IMR-90 (cell line): ENCODE measurements at places on chromosomes 2 and 18. TPM values are rescaled to one million over a fixed set of nuclear protein-coding genes. Genes with fewer than 3 reads are reported as not detected.

TFCP2L1 gene
- total RNA-seq = not detected in 2 replicates

EPAS1 gene
- total RNA-seq = 21.9 and 40.7 TPM in 2 replicates

ERBB4 gene
- not detected in 2 replicates for total RNA-seq

KCNIP3 gene
- 0.72 and 0.83 TPM in 2 replicates for total RNA-seq

SKA1 gene
- 5.9 and 13.9 TPM in 2 replicates for total RNA-seq

LOXL3 gene
- total RNA-seq = 14.2 and 17.9 TPM in 2 replicates

CIB4 gene
- total RNA-seq = not detected in 2 replicates

CYBRD1 gene
- 103 and 119 TPM in 2 replicates for total RNA-seq

SLC11A1 gene
- total RNA-seq = under 0.01 TPM in 2 replicates

GRCh38 chr2:195413422-195413821 is 243.6 kb upstream of the SLC39A10 start:
- DNase-seq = peak; percentile 44

DNA sequence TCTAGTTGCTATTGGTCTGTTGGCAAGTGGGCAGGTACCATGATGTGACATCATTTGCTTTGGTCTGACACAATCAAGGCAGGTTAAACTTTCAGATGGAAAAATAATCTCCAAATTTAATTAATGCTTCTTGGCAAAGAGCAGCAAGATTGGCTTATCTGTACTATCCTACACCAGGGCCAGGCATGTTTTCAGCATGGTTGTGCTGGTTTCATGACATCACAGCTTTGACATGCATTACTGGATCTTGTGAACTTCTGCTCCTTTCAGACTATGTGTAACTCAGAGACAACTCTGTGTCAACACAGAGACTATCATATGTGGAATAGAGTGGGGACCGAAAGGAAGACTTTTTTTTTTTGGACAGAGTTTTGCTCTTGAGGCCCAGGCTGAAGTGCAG is 520.5 kb downstream of the TDRD15 start:
- peak; percentile 31 for DNase-seq

GRCh38 chr18:62518460-62519375 is 4.1 kb upstream of the ZCCHC2 start:
- no peak for DNase-seq

GRCh38 chr2:119683713-119684443 is 4.9 kb downstream of the TMEM177 start:
- peak; percentile 28 for DNase-seq

GRCh38 chr2:96308248-96308647 is 2.9 kb upstream of the SNRNP200 start:
- DNase-seq = no peak

DNA sequence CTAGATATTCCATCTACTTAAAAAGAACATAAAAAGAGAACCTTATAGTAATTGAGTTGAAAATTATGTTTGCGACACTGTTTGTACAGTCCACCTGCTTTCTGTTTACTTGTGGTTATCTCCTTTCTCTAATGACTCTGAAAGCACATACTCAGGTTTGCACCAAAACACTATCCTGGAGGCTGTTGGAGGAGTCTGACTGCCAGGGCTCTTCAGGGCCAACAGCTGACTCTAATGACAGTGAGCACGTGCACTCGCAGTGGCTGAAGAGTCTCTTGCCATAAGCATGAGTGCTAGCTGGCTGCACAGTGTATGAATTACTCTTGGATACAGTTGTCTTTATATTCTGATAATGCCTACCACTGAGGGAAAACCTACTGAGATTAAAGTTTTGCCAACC is 16.7 kb upstream of the GLS start:
- no peak for DNase-seq

DNA sequence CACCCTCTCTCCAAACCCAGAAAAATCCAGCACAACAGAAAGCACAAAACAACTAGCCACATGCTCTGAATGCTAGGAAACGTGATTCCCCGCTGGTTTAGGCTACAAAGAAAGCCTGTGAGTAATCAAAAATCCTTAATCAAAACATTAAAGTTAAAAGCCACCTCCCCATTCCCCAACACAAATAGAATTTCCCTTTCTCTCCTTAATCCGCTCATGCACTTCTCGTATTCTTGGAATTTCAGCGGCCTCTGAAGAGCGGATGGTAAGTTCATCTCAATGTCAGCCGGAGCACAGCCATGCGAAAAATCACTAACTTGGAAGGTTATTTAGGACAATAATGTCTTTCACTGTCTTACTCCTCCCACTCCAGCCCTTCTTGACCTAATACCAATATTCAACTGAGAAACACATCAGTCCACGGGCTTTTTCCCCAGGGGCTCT is 126.7 kb downstream of the OSBPL1A start:
- DNase-seq = peak; percentile 63

DNA sequence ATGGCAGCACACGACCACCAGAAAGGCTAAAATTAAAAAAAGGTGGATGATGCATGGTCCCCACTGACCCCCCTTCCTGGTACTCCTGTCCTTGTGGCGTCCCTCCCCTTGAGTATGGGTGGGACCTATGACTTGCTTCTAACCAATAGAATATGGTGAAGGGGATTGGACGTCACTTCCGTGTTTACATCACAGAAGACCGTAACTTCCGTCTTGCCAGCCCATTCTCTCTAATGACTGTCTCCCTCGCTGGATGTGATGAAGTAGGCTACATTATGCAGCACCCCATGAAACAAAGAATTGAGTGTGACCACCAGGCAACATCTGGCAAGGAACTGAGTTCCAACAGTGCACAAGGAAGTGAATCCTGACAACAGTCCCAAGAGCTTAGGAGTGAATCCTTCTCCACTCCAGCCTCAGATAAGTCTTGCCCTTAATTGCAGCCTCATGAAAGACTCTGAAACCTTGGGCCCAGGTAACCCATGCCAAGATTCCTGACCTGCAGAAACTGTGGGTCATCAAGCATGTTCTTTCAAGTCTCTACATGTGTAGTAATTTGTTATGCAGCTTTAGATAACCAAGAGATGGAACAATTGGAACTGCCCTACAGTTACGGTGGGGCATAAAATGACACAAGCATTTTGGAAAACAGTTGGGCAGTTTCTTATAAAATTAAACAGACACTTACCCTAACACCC is 80.1 kb upstream of the NPAS2 start:
- no peak for DNase-seq

DNA sequence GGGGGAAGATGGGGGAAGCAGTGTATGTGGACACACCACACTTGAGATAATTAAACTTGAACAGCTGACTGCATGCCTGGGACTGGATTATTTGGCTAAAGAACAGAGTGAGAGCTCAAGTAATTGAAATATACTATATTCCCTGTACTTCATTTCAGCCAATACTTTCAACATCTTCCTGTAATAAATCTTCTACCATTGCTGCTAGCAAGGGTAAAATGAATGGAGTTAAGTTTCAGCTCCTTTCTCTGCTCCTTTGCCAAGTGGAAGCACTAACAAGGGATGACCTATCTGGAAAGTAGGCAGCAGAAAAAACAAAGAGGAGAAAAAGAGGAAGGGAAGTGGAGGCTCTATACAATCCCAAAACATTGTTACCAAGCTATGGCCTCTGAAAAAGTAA is 50.9 kb downstream of the MMADHC start:
- DNase-seq = no peak

GRCh38 chr18:8397034-8397433 is 212.2 kb upstream of the RAB12 start:
- DNase-seq = no peak

GRCh38 chr2:32135409-32135808 is 30.3 kb upstream of the SLC30A6 start:
- peak; percentile 80 for DNase-seq

GRCh38 chr2:136230464-136230863 is 112.5 kb upstream of the CXCR4 start:
- DNase-seq = no peak

GRCh38 chr2:55751966-55752365 is 58.3 kb upstream of the PNPT1 start:
- DNase-seq = peak; percentile 29

GRCh38 chr2:217162533-217162932 is 302.7 kb upstream of the TNP1 start:
- DNase-seq = peak; percentile 99

DNA sequence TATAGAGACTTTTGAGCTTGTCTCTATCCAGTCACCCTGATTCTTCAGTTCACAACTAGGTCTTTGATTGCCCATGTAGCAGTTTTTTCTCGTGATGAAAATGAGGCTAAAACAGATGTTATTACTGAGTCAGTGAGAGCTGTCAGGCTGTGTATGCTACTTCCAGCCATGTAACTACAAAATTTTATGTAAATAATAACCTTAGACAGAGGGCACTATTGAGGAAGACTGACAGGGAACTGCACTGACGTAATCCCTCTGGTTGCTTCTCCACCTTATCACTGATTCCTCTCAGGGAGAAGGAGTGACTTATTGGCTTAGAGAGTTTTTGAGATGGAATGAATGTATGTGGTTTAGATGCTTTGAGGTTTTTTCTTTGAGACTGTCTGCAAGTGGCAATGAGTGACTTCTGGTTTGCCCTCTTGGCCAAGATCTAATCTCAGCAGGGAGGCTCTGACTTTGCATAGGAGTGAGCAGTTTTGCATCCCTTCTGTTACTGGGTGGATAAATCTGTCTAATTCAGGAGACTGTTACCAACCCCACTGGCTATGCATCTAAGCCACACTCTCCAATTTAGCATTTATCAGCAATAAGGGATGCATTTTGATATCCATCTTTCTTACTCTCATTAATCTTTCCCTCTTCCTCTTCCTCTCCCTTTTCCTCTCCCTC is 555.2 kb upstream of the FANCL start:
- no peak for DNase-seq

GRCh38 chr2:608711-609110 is 68.5 kb downstream of the TMEM18 start:
- no peak for DNase-seq

DNA sequence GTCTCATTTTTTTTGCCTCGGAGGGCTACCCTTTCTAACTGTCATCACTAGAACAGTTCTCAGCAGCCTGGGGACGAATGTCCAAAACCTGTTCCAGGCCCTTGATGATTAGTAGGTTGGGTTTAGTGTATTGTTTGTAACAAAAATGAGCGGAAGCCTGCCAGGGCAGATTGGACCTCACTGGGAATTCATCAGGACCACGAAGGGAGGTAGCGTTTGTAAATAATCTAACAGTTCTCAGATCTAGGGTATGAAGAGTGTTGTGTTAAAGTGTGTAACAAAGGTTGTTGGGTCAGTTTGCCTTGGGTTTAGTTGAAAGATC is 799 bp downstream of the CEP68 start:
- no peak for DNase-seq

- no peak for DNase-seq
Measured at GRCh38 chr2:24104906-24105305, 18.2 kb downstream of the PFN4 start.

DNA sequence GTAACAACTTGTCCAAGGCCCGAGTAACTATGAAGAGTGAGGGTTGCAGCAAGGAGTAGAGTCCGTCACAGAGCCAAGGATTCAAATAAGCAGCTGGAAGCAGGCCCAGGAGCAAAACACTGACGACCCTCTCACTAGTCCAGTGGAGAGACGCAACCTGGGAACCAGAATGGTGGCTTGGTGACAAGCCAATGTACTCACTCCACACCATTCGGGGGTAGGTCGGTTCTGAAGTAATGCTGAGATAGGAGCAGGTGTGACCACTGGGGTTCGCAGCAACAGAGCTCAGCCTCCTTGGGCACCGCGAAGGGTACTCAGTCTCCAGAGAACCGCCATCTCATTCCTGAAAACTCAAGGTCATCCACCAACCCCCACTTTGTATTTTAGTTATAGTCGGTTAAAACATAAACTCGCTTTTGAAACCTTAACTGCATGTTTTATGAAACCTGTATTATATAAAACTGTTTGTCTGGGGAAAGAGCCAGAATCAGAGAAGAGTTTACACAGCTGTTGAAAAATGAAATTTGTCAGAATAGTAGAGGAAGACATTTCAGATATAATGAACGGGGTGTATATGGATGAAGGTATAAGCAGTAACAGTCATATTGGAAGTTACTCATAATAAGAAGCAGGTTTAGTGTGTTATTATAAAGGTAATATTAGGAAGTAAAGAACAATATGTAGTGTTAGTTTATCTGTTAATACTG is 8.6 kb downstream of the ANKRD62 start:
- no peak for DNase-seq

GRCh38 chr2:232668805-232669444 is 28.2 kb upstream of the GIGYF2 start:
- DNase-seq = no peak

GRCh38 chr2:38505779-38506178 is 96.9 kb downstream of the HNRNPLL start:
- peak; percentile 87 for DNase-seq
